ENCODE measurements at places on chromosomes 6 and 20.
A peak's percentile ranks its signal among the peaks of the same experiment; 100 is the strongest.

DNA sequence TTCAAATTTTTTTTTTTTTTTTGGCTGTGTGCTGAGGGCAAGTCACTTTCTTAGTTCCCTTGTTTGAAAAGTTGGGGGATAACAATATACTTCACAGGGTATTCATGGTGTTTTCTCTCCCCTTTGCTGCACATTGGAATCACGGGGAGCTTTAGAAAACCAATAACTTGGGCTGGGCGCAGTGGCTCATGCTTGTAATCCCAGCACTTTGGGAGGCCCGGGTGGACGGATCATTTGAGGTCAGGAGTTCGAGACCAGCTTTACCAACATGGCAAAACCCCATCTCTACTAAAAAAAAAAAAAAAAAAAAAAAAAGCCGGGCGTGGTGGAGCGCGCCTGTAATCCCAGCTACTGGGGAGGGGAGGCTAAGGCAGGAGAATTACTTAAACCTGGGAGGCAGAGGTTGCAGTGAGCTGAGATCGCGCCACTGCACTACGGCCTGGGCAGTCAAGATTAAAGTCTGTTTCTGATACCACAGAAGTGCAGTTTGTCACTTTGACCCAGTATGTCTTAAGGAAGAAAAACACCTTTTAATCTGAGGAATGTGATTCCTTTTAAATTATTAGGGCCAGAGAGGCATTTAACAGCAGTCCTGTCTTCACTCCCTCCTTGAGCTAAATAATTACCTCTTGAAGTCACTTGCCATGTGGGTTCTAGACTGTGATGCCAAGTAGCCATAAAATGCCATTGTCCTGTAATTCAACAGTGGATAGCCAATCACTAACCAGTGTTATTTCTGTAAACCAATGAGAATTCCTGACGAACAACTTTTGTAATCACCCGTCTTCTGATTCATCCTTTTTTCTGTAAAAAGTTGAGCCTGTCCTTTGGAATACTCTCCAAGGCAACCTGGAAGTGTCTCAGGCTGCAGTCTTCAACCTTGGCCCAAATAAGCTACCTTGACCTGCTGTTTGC is 16.1 kb downstream of the SRSF3 start:
- no peak for DNase-seq

GRCh38 chr6:35984701-35985100 is 39.7 kb downstream of the SLC26A8 start:
- no peak for DNase-seq

DNA sequence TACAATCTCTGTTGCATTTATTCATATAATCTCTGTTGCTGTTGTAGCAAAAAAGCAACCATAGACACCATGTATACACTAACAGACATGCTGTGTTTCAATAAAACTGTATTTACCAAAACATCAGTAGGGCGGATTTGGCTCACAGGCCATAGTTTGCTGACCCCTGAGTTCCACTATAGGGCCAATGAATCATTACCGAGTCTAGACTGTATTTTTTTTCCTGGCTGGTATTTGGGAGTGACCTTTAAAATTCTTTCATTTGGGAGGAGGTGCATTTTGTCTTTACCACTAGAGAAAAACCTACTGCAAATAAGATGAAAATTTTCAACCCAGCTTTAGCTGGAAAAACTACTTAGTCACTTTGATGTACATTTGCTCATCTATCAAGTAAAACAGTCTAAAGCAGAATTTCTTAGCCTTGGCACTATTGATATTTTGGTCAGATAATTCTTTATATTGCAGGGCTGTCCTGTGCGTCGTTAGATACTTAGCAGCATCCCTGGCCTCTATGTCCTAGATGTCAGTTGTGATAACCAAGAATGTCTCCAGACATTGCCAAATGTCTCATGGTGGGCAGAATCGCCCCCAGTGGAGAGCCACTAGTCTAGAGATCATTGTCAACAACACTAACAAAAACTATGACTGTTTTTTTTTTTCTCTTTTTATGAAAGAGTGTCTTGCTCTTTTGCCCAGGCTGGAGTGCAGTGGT is 39.5 kb downstream of the DCBLD1 start:
- DNase-seq: no peak

GRCh38 chr6:105320765-105321164 is 82.1 kb downstream of the PREP start:
- no peak for DNase-seq

DNA sequence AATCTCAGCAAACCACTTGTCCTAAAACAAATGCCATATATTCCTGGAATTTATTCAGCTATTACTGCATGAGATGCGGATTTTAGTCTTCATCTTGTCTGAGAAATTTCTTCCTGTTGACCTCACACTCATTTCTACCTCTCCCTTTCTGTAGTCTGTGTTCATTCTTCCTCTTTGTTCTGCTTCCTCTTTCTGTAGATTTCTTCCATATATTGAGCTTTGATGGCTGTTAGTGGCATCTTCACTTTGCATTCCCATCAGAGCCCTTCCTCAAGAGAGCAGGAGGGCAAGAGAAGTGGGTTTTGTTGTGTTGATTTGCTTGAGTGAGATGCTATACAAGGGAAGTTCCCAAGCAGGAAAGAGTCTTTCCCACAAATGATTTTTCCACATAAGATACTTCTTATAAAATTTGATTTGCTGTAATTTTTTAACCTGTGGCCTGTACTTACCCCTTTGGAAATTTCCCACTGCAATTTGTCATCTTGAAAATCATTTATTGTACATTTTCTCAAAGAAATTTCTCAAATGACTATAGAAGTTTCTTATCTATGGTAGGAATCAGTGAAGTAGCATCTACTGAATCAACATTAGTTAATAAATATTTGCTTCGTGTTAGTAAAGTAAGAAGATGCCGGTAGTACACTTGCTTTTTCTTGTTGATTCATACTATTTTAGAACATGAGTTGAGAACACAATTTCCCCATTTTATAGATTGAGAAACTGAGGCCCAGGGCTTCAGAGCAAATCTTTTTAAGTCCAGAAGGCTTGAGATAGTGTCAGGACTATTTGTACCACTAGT is 43.8 kb downstream of the MAP3K4 start:
- DNase-seq: no peak

DNA sequence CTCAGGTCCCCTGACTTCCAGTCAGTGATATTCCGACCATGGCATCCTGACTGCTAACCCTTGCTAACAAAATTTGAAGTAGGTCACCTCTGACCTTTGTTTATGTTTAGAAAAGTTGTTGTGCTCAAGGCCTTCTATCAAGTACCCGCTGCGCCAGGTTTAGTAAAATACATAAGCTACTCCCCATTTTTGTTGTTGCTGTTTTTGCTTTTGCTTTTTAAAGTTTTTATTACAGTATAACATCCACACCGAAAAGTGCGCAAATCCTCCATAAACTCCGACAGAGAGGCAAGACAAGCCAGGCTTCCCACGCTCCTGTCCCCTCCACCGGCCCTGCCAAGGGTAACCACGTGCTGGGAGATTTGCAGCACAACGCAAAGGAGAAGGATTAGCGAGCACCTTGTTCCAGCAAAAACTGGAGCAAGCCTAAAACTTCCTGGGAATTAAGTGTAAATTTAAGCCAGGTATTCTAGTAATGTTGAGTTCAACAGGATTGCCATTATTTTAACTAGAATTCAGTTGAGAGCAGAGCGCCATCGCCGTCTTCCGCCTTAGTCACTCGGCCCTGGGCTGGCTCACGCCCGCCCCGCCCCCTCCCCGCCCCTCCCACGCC is 17.8 kb upstream of the HMGN4 start:
- no peak for DNase-seq

DNA sequence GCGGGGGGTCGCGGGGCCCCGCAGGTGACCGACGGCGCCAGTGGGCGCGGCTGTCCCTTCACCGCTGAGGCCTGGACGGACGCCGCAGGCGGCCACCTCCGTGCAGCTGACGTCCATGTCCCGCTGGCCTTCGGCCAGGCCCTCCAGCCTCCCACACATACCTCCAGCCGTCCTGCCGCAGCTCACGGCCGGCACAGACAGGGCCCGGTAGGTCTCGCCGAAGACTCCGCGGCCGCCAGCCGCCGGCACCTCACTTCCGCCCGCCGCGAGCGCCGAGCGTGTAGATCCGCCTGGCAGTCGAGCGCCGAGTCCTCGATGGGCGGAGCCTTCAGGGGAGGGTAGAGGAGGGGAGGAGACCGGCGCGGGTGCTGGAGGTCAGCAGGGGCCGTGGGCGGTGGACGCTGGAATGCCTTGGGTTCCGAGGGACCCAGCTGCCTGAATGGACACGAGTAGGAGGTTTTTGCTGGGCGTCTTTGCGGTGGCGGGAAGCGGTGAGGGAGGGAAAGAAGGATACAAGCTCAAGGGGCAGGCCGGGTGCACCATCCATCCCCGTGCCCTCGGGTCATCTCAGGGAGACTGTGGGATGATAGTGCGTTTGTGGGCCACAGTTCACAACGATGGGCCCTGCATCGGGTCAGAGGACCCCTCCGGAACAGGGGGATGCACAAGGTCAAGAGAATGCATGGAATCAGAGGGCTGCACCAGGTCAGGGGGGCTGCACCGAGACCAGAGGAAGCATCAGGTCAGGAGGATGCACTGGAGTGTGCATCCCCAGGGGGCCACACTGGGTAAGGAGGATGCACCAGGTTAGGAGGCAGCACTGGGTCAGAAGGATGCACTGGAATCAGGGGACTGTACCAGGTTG is at the start of gene EXOC2:
Gene EXOC2 (minus strand): TSS at position 282 of the 865 bp plus-strand sequence. CDS start 55,321 bp downstream, outside the sequence.
- peak; percentile 93 for DNase-seq

DNA sequence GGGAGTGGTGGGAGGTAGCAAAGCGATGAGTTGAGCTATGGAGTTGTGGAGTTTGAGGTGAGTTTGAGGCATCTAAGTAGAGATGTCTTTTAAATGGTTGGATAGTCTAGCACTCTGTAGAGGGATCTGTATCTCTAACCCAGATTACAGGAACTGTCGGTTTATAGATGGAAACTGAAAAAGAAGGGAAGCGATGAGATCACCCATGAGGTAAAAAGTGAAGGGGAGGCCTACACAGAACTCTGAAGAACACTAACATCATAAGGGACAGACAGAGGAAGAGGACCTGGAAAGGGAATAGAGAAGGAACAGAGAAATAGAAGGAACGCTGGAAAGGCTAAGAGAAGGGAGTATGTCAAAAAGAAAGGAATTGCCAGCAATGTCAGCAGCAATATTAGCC is 2.5 kb downstream of the HINT3 start:
- no peak for DNase-seq

DNA sequence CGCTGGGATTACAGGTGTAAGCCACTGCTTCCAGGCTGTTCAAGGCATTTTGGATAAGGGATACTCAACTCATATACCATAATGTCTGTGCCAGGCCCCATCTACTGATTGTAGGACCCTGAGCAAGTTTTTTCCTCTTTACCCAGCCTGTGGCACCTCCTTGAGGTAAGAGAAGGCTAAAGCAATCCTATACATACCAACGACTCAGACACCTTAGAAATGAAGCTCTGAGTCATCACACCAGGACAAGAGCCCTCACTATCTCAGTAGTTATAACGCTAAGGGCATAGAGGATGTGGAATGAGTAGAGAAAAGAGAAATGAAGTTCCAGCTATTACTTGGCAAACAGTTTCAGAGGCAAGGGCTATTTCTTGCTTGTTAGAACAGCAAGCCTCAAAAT is 16.9 kb downstream of the NDRG3 start:
- peak; percentile 40 for DNase-seq

GRCh38 chr6:7050004-7050403 is 57.8 kb upstream of the RREB1 start:
- DNase-seq: no peak

DNA sequence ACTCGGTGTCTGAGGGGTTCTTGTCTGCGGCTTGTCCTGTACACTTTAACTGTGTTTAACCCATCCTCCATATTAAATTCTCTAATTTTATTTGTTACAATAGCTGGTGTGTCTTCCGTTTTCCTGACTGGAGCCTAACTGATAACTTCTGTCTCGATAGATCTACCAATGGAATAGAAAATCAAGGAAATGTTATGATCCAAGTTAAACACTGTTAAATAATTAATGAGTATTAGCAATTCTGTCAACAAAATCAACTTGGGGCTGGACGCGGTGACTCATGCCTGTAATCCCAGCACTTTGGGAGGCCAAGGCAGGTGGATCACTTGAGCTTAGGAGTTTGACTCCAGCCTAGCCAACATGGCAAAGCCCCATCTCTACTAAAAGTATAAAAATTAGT is 81.7 kb downstream of the DNAH8 start:
- no peak for DNase-seq

GRCh38 chr6:71886184-71887005 is at the start of gene RIMS1:
RIMS1 (plus strand) TSS chr6:71886550; CDS start chr6:71887024, 474 bp downstream.
- peak; percentile 69 for DNase-seq

GRCh38 chr6:98958776-98959175 is 11.0 kb upstream of the FBXL4 start:
- no peak for DNase-seq

DNA sequence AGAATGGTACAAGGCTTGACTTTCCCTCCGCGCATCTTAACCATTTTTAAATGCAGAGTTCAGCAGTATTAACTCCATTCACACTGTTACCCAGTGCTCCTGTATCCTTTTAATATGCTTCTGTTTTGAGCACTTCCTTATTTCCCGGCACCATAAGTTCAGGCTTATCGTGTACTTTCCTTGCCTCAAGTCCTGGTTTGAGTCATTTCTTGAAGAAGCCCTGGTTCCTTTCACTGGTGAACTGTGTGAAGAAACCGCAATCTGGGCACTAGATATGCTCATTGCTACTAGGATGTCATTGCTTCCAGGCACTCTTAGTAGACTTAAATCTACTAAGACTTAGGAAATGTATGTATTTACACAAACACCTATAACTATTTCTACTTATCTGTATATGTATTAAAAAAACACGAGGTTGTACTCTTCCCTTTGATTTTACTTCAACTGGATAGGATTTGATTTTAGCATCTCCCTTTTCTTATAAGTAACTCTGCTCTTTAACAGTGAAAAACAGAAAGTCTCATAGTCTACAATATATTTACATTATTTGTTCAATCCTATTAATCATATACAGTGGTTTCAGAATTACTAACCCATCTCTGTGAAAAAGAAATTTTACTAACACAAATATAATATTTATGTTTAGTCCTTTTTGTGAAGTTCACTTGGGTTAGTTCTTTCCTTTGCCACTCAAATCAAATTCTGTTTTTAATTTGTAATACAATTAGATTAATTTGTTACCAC is 135.5 kb downstream of the CDKAL1 start:
- no peak for DNase-seq

DNA sequence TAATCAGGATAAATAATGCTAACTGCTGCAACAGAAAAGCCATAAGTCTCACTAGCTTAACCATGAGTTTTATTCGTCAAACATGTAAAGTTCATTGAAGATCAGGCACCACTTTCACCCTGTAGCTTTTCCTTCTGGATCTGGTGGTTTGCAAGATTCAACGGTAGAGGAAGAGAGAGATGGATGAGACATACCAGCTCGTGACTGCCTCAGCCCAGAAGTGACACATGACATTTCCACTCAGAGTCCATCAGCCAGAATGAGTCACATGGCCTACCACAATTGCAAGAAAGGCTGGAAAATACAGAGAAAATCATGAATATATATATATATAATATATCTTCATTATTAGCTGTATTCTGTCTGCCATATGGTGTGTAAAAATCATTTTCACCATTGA is 29.0 kb downstream of the SPTLC3 start:
- no peak for DNase-seq

Measured in GM13977 (cell line).